ENCODE measurements at places on chromosomes 7 and 10.

DNA sequence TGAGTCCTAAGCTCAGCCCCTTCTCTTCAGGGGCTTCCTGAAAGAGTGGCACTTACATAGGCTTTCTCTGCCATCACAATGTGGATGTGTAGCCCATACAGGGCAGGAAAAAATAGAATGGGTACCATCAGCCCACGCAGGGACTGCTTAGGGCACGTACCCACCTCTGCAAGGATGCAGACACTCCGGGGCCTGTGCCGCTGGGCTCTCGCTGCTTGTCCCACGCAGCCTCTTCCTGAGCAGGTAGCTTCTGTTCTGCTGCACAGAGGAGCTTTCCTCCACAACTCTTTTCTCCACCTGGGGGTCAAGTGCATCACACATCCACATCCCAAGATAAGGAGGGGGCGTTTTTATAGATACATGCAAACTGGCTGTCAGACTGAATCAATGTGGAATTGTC lies 34.3 kb downstream of the FRMPD2 start:
- DNase-seq: no peak

DNA sequence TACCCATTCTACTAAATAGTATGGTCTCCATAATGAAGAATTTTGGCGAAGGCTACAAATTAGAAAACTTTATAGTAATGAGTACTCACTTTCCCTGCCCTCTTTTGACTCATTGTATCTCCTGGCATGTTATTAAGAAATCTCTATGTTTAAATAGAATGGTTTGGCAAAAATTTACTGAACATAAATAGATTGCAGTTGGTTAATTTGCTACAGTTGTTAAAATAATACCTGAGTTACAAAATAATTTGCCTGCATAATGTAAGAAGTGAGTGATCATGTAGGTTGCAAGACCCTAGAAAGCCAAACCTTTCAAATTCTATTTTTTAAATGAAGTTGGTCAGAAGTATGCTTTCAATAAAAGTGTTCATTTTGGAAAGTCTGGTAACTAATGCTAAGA lies 176.8 kb upstream of the AHR start:
- no peak for DNase-seq

DNA sequence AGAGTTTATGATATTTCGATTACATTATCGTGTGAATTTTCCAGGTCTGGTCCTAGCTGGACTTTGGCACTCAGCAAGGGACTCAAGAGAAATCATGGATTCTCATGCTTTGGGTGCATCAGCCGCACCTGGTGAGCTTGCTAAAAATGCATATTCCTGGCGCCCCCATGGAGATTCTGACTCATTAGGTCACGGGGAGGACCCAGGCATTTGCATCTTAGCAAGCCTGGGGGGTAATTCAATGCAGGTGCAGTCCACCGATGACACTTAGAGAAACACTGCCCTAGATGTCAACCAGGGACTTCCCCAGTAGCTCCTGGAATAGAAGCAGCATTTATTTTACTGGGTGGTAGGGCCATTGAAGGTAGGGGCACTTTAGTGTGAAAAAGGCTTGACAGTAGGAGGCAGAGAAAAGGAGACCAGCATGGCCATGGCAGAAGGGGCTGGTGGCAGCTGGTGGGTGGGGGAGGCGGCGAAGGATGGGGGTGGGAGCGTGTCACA lies 29.9 kb upstream of the PDCD4 start:
- DNase-seq: no peak

DNA sequence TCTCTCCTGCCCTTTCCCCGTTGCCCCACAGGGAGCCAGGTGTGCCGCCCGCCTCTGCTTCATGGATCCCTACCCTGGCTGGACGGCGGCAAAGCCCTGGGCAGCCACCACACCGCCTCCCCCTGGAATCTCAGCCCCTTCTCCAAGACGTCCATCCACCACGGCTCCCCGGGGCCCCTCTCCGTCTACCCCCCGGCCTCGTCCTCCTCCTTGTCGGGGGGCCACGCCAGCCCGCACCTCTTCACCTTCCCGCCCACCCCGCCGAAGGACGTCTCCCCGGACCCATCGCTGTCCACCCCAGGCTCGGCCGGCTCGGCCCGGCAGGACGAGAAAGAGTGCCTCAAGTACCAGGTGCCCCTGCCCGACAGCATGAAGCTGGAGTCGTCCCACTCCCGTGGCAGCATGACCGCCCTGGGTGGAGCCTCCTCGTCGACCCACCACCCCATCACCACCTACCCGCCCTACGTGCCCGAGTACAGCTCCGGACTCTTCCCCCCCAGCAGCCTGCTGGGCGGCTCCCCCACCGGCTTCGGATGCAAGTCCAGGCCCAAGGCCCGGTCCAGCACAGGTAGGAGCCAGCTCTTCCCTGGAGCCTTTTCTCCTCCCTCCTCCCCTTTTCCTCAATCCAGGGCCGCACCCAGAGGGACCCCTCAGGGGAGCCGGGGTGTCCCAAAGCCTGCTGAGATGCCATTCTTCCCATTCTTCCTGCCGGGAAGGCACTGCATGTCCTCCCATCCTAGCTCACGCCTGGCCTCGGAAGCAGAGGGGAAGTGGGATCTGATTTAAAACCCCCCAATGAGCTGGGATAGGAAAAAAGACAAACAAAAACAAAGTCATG lies 4.0 kb downstream of the GATA3 start:
- no peak for DNase-seq

GRCh38 chr7:74684921-74685320 lies 27.4 kb downstream of the GTF2I start:
- DNase-seq: no peak

DNA sequence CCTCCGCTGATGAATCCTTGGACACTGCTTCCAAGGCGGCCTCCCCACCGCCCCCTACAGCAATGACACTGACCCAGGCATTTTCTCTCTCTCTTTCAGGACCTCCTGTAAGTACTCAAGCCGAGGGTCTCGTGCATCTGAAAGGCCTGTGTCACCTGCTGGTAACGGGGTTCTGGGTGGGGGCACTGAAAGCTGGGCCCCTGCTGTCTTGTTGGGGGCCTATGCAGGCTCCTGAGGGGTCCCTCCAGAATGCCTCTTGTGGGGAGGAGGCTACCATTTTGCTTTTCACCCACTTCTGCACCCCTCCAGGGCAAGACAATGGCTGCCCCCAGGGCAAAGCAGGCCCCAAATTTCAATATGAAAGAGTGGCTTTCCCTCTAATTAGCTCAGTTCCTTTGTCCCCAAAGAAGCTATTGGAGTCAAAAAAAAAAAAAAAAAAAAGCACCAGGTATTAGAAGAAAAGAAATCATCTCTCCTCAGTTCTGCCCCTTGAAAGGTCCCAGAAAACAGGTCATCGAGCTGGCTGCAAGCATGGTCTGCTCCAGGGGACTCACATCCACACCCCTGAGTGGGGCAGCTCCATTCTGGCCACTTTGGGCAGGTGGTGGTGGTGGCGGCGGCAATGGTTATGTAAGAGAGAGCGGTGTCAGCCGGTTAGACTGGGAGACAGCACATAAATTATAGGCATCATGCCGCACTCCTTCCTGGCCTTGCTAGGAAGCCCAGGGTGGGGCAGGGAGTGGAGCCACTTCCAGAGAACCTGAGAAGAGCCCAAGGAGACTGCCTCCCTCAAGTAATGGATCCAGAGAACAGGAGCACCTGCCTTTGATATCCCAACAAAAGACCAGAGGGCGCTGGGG lies 66.2 kb downstream of the COL13A1 start:
- DNase-seq: no peak

DNA sequence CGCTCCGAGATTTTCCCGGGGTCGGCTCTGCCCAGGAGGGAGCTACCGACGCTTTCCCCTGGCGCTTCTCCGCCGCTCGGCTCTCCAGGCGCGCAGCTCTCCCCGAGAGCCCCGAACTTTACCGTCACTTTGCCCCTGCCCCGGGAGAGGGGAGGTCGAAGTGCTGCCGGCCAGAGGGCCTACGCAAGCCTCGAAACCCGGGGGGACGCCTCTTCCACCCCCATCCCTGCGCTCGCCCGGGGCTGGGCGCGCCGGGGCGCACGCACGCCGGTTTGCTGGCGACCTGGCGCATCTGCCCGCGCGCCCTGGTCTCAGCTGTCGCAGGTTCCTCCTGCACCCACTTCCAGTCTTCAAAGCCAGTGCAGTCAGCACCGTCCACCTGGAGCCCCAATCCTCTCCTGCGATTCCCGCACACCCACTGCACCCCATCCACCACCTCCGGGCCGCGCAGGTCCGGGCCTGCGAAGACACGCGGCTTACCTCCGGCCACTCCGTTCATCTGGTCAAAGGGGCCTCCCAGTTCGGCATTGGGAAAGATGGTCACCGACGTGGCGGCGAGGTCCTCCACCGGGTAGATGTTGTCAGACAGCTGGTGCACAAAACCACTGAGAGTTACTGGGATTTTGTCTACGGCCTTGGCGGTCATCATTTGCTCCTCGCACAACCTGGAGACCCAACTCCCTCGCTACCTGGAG lies 638 bp downstream of the EGR2 start:
- peak; percentile 10 for DNase-seq

GRCh38 chr10:42743697-42744096 lies 38.9 kb upstream of the BMS1 start:
- no peak for DNase-seq

GRCh38 chr10:7082967-7083366 lies 327.9 kb downstream of the SFMBT2 start:
- DNase-seq: no peak

DNA sequence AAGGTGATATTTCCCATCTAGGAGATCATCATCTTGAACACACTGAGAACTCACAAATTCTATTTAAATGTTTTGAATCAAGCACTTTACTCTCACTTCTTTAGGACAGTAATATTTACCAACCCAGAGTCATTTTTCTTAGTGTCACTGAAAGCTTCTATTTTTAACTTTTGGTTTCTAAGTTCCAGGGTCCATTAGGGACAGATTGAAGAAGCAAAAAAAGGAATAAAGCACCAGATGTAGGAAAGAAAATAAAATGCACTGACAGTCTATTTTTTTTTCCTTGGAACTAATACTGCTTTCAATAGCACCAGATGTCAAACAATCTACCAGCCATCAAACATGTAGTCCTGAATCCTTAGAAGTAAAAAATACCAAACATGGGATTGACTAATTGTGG lies 526.7 kb upstream of the LRRN3 start:
- DNase-seq: no peak

GRCh38 chr10:122157451-122157850 lies 113.6 kb upstream of the BTBD16 start:
- no peak for DNase-seq

- no peak for DNase-seq
These were observed 102.2 kb upstream of the FGFR2 start for GRCh38 chr10:121700416-121700815.

DNA sequence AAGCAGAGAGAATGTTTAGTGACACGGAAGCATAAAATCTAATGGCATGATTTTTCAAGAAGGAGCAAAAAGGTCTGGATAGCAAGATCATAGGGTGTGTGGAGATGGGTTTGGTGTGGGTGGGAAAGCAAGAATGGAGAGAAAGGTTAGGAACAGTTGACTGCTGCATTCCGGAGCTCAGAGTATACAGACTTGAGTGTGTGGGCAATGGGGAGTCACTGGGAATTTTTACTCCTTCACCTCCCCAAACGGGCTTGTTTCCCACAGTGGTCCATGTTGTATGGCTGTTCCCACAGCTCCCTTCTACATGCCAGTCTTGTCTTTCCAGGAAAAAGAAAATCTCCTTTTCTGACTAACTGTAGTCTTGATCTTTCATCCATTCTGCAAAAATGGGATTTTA lies 122.1 kb downstream of the CDK6 start:
- no peak for DNase-seq

DNA sequence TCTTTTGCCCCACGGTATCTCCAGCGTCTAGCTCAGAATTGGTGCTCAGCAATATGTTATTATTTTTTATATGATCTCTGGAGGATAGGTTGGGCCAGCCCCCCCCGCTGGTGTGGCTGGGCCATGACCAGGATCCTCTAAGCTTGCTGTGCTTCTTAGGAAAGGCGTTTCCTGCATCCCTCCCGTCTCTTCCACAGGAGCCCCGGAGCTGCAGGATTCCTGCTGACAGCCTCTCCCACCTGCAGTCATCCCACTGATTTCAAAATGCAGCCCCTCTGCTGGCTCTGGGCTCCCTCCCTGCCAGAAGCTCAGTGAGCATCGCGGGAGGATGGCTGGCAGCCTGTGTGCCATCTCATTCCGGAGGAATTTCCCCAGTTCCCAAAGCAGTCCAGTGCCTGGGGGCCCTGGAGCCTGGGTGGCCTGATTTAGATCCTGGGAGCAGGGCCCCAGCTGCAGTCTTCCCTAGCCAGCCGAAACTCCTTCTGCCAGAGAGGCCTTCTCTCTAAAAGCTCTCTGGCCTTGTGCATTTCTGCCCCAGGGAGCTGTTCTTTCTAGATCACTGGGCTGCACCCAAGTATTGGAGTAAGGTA lies 21.8 kb upstream of the GOLGA7B start:
- DNase-seq: no peak

DNA sequence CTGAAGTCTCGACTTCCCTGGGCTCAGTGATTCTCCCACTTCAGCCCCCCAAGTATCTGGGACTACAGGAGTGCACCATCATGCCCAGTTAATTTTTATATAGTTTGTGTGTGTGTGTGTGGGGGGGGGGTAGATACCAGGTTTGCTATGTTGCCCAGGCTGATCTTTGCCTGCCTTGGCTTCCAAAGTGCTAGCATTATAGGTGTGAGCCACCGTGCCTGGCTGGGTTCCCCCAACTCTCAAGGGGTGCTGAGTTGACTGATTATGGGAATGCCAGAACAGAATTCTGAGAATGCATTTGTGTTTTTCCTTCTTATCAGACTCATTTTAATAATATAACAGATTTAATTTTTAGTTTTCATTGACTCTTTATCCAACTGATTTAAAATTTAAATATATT lies 19.5 kb downstream of the RPA3 start:
- DNase-seq: no peak

DNA sequence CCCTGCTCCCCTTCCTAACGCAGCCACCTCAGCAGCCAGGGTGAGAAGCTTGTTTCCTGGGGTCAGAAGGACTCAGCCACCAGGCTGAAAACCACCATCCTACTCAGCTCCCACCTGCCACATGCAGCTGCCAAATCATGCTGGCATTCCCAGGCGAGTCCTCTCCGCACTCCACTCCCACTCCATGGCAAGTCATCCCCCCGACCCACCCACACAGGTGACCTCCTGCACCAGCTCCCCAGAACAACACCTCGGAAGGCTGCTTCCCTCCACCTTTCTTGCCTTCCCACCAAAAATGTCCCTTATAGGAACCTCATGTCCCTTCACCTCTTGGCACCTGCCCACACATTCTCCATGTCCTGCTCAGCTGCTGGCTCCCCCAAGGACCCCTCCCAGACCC lies 4.6 kb downstream of the PDAP1 start:
- no peak for DNase-seq

- DNase-seq: peak; percentile 60
These were observed 738 bp downstream of the VPS26A start for GRCh38 chr10:69124563-69125268.

Data from renal pelvis (tissue), 12 donors.